K562 (cell line): ENCODE measurements at places on chromosomes 7 and 10.

DNA sequence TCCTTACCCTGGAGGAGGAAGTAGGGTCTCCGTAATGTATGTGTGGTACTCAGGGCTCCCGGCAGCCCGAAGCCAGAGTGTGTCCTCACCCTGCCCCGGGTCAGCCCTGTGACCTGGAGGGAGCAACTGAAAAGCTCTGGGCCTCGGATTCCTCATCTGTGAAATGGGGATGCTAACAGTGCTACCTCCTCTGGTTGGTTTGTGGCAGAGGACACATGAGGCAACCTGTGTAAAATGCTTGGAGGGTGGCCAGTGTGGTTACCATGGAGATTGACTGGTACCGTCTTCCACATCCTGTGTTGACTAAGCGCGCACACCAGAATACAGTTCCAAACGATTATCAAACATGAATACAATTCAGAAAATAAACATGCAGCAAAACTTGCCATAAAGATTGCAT, 163.8 kb upstream of the KLF6 start:
- no peak for DNase-seq

- DNase-seq: no peak
Observed at GRCh38 chr10:59971915-59972314, 65.6 kb upstream of the CCDC6 start.

- no peak for DNase-seq
Observed at GRCh38 chr10:128096486-128097199, 29.6 kb downstream of the MKI67 start.

GRCh38 chr10:84946904-84947303, 618.5 kb downstream of the CCSER2 start:
- DNase-seq: no peak

GRCh38 chr7:150379441-150380379, 580 bp downstream of the ZNF775 start:
- DNase-seq: peak; percentile 77

- DNase-seq: no peak
Observed at GRCh38 chr10:69224862-69225657, 4.9 kb downstream of the HKDC1 start.

DNA sequence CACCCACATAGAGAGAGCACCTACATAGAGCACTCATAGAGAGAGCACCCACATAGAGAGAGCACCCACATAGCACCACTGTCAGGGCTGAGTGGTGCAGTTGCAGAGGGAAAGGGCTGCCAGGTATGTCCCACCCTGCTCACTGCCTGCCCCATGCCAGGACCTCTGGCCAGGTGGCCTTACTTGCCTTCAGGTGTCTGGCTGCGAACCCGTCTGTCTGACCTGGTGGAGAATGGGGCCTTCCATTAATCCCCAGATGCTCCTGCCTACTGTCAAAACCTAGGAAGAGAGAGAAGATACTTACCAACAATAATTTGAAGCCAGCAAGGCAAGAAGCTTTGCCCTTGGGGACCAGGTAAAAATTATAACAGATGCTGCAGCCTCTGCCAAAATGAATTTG, 51.1 kb downstream of the INSIG1 start:
- DNase-seq: no peak

DNA sequence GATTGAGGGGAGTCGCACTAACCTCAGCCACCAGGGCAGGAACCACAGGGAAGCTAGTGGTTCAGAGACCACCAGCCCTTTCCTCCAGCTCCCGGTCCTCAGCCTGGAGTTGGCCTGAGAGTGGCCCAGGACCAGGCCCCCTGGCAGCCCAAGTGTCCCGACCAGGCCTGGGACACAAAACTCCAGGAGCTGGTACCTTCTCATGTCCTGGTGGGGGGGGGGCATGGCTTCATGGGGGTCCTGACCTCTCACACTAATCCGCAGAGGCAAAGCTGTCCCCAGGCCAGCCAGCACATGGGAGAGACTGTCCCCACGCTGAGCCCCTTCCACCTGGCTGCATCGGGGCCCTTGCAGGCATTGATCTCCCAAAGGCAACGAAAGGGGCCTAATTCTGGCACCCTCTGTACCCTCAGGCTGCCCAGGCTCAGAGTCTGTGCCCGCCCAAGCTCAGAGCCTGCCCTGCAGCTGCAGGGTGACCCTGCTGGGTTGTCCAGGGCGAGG, 28.2 kb downstream of the GPRIN2 start:
- DNase-seq: no peak

GRCh38 chr7:90172624-90173023, 18.4 kb downstream of the STEAP1 start:
- no peak for DNase-seq

- no peak for DNase-seq
Observed at GRCh38 chr7:158428837-158429753, 158.5 kb downstream of the PTPRN2 start.

DNA sequence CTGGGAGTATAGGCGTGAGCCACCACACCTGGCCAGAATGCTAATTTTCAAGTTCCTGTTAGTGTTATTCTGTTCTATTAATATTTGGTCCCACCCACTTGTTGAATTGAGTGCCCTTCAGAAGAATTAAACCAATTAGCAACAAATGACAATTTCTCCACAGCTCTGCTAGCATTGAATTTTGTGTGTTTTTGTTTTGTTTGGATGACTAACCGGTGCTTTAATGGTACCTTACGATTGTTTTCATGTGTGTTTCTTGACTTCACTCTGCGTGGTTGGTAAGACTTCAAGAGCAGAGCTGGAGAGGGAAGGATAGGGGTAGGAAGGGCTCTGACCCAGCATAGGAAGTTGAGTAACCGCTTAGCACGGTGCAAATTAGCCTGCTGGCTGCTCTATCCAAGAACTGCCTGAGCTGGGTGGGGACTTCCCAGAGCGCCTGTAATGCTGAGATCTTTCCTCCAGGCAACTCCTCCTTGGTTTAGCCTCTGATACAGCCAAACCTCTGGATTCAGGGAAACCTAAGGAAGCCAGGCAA, 4.6 kb downstream of the ARPC1B start:
- DNase-seq: peak; percentile 55

DNA sequence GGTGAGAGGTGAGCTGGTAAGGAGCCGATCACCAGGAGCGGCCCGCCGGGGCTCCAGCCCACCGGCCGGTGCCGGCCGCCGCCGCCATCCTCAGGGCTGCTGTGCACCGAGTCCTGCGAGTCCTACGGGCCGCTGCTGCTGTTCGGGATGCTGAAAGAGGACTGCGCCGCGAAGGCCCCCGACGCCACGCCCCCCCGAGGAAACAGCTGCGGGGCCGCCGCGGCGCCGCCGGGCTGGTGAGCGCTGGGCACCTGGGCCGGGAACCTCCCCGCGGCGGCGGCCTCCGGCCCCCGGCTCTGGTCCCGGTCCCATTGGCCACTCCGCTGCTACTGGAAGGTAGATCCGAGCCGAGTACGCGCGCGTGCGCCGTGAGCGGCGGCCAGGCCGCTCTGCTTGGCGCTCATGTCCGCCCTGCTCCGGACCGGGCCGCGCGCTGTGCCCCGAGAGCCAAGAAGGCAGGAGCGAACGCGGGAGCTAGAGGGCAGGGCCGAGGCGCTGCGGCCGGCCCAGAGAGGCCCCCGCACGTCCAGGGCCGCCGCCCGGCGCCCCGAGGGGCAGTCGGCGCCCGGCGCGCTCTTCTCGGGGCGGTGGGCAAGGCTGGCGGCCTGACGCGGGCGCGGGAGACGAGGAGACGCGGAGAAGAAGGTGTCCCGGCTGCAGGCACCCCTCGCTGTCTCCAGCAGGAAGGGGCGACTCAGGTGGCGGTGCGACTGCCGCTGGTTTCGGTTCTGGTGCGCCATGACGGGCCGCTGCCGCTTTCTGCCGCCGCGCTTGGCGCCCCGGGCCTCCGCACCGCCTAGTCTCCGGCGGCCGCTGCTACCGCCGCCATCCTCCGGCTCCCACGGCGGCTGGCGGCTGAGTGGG, 121.3 kb upstream of the WIPF3 start:
- peak; percentile 79 for DNase-seq

DNA sequence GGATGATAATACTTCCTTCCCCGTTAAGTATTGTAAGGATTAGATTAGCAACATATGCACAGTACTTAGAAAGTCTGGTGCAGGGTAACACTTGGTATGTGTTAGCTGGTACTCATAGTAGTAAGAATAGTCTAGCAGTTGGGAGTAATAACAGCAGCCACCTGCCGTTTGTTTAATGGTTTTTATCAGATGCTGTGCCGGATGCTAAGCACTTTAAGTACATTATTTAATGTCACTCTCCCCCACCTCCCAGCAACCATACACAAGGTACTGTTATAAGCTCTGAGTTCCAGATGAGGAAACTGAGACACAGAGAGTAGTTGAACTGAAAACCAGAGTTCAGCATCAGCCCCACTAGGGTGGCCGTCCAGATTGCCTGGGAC, 60.1 kb downstream of the ZMIZ1 start:
- DNase-seq: no peak

- DNase-seq: no peak
Observed at GRCh38 chr7:16926283-16926682, 44.5 kb upstream of the AGR3 start.

DNA sequence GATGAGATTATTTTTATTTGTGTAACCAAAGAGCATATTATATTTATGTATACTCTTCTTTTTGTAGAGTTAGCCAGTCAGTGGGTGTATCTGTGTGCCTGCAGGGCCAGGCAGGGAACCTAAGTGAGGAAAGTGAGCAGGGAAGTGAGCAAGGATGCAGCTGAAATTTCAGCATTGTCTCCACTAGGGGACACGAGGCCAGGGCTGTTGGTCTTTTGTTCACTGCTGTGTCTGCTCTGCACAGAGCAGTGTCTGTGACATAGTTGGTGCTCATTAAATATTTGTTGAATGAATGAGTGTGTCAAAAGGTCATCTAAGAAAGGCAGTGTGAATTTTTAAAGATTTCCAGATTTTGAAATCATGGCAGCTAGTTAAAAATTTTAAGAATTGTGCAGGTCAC, 51.8 kb downstream of the SUGCT start:
- no peak for DNase-seq

- DNase-seq: no peak
Observed at GRCh38 chr7:11458736-11459483, 373.1 kb downstream of the THSD7A start.

DNA sequence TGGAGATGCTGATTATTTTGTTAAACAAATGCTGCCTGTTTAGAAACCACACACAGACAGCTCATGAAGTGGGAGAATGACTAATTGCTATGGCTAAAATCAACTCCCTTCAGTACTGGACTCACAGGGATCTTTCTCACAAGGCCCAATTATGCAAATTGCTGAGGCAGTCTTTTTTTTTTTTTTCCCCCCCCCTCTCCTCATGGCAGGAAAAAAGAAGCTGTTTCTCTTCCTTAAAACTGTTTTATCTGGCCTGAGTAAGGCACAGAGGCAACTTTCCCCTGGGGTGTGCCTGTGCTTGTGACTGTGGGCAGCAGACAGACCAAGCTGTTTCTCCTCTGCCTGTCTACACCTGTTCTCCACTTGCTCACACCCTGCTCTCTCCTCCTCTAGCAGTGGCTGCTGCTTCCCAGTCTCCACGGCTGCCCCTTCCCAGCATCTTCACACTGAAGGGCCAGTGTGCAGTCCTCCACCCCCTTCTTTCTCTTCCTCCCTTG, 65.4 kb upstream of the STEAP1B start:
- no peak for DNase-seq

GRCh38 chr10:124474514-124475070, 13.0 kb downstream of the LHPP start:
- DNase-seq: no peak

GRCh38 chr7:77918676-77919075, 120.1 kb downstream of the PHTF2 start:
- no peak for DNase-seq

DNA sequence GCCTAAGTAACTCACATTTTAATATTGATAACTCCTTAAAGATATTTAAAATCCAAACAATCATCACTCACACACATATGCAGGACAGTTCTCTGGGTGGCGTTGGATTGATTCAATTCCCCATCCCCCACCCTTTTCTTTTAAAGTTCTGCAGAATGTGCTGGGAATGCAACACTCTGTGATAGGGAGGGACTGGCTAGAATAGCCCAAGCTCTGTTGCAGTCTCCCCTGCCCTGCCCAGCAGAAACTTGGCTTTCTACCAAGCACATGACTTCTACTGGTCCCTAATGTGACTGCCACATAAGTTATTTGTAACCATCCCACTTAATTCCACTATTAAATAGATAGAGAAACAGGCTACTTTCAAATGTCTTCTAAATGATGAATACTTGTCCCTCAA, 55.2 kb downstream of the TWIST1 start:
- DNase-seq: no peak

DNA sequence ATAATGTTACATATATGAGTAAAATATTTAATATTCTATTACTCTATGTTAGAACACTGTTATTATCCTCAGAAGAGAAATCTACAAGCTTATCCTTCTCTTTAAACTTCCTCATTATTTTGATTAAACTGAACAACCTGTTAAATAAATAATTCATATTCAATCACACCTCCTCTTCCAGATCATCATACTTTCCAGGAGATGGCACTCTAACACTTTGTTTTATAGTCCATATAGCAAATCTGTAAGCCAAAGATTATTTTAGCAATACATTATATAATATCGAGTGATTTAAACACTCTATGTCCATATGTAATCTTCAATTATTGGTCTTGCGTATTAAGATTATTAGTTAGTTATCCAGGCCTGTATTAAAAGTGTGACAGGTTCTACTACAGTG, 694.1 kb downstream of the ANKRD7 start:
- no peak for DNase-seq

- no peak for DNase-seq
Observed at GRCh38 chr7:132286836-132287235, 289.4 kb downstream of the PLXNA4 start.

DNA sequence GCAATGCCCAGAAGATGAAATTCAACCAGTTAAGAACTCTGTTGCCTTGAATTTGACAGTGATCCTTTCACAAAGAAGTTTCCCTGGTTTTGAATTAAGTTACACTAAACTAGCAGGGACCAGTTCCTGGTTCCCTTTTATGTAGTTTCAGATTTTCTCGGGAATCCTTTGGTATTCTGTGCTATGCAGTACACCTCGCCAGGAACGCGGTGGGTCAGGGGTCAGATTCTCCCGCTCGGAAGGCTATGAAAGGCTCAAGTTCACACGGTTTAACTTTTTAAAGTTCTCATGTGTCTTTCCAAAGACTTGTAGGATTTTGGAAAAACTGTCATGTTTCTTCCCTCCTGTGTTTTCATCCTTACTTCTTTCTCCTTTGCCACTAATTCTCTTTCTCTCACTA, 104.7 kb upstream of the PRR15 start:
- no peak for DNase-seq

- no peak for DNase-seq
Observed at GRCh38 chr7:38448584-38449234, 175.3 kb upstream of the TARP start.

DNA sequence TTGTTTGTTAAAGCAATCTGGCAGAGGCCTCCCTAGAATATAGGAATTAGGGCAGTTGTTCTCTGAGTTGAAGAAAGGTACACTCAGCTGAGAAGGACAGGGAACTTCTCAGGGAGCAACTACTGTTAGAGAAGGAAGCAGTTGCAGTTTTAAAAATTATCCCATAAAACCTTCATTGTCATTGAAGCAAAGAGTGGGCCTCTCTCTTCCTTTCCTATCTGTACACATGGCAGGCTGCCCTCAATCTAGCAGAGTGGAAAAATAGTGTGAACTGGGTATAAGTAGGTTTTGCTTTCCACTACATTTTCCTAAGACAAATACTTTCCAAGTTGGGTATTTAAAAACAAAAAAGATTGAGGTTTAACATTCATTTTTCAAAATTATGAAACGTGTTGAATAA, 236.7 kb upstream of the KLF14 start:
- DNase-seq: no peak
